Stimulated activated CD8-positive, alpha-beta memory T cell treated with anti-CD3 and anti-CD28 coated beads, Interleukin-15, amount 100 ng/mL, for 4 hours (primary cell): ENCODE measurements at places on chromosomes 12 and 14.
A peak's percentile ranks its signal among the peaks of the same experiment; 100 is the strongest.

DNA sequence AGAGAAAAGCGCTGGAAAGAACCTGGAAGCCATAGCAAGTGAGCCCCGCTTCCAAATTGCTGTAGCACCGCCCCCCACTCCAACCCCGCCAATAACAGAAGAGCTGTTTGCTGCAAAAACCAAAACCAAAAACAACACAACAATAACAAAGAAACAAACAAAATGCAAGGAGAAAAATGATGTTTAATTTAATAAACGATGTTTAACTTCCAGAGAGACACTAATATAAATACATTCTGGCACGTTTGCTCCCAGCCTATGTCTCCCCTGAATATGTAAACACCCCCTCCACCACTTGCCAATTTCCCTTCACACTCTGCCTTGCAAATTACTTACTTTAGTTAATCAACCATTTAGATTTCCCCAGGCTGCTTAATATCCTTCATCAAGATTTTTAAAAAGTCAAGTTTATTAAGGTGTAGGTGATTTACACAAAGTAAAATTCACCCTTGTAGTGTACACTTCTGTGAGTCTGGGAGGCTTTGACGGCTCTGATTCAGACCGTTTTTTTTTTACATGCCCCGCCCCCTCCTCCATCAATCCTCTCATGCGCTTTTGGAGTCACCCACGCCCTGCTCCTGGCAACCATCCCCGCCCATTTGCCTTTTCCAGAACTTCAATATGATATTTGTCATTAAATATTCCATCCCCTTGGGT lies 482 bp upstream of the IFI27L2 start:
- DNase-seq = no peak

- DNase-seq = no peak
Measured at GRCh38 chr12:5094986-5095385, 51.3 kb downstream of the KCNA5 start.

DNA sequence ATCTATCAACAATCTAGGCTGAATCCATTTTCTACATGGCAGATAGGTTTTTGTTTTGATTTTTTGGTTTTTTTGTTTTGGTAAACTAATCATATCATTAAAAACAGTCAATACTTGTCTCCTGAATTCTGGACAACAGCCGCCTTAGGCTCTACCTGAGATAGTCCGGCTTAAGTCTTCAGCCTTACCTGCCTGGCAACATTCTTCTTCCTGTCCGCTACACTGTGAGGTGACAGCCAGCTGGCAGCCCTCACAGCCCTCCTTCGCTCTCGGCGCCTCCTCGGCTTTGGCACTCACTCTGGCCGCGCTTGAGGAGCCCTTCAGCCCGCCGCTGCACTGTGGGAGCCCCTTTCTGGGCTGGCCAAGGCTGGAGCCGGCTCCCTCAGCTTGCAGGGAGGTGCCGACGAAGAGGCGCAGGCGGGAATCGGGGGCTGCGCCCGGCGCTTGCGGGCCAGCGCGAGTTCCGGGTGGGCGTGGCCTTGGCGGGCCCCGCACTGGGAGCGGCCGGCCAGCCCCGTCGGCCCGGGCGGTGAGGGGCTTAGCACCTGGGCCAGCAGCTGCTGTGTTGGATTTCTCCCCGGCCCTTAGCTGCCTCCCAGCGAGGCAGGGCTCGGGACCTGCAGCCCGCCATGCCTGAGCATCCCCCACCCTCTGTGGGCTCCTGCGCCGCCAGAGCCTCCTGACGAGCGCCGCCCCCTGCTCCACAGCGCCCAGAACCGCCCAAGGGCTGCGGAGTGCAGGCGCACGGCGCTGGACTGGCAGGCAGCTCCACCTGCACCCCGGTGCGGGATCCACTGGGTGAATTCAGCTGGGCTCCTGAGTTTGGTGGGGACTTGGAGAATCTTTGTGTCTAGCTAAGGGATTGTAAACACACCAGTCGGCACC lies 49.0 kb downstream of the MDGA2 start:
- no peak for DNase-seq

- no peak for DNase-seq
Measured at GRCh38 chr12:76706761-76707160, 57.2 kb upstream of the ZDHHC17 start.

DNA sequence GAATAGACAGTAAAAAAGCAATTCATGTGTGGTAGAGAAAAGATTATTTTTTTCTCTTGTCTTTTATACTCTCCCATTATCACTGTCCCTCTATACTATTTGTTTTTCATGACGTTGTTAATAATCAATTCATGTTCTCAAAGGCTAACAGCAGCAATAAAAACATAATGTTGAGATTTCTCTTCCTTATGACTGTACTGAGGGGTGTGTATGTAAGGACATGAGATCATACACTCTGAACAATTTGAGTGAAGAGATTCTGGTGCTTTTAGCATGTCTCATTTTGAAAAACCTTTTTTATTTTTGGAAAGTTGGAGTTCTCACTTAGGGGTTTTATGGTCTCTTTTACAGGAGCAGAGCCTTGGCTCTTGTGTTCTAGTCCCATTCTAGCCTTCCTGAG lies 3.8 kb upstream of the TSPAN8 start:
- DNase-seq = no peak

GRCh38 chr14:40697231-40697630 lies 909.4 kb upstream of the LRFN5 start:
- no peak for DNase-seq

DNA sequence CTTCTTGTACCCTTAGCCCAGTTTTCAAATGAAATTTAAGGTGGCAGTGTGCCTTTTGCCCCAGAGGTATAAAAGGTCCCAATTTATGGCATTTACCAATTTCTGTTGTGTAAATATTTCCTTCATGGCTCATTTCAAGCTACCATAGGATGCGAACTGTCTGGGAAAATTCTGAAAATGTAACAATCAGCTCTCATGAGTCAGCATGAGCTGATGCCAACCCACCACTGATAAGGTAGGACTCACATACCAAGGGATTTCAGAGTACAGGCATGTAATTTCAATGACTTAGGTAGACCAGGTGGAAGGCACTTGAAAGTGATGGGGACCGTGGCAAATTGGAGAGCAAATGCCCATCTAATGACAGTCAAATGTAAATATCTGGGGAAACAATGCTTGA lies 169.5 kb downstream of the TTC8 start:
- no peak for DNase-seq

- DNase-seq = no peak
Measured at GRCh38 chr12:57604992-57605810, 577 bp downstream of the DTX3 start.

GRCh38 chr12:129873111-129873832 lies 30.6 kb downstream of the TMEM132D start:
- no peak for DNase-seq

DNA sequence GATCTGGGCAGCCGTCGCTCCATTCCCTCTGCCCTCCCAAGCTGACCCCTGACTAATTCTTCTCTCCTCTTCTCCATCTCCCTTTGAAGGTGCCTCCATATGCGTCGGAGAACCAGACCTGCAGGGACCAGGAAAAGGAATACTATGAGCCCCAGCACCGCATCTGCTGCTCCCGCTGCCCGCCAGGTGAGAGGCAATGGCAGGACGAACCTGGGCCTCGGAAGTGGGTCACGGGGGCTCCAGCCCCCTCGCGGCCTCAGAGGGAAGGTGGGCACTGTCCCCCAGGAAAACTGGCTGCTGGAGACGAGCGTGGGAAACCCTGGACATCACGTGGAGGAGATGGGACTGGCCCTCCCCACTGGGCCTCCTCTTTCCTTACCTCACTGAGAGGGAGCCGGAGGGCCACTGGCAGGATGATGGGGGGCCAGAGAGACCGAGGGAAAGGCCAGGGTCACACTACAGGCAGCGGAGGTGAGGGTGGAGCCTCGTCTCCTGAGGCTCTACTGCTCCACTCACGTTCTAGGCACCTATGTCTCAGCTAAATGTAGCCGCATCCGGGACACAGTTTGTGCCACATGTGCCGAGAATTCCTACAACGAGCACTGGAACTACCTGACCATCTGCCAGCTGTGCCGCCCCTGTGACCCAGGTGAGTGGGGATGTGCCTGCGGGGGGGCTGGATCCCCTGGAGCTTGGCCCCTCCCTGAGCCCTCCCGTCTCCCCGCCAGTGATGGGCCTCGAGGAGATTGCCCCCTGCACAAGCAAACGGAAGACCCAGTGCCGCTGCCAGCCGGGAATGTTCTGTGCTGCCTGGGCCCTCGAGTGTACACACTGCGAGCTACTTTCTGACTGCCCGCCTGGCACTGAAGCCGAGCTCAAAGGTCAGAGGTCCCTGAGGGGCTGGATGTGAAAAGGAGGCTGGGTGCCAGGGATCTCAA lies 806 bp downstream of the LTBR start:
- DNase-seq = no peak

DNA sequence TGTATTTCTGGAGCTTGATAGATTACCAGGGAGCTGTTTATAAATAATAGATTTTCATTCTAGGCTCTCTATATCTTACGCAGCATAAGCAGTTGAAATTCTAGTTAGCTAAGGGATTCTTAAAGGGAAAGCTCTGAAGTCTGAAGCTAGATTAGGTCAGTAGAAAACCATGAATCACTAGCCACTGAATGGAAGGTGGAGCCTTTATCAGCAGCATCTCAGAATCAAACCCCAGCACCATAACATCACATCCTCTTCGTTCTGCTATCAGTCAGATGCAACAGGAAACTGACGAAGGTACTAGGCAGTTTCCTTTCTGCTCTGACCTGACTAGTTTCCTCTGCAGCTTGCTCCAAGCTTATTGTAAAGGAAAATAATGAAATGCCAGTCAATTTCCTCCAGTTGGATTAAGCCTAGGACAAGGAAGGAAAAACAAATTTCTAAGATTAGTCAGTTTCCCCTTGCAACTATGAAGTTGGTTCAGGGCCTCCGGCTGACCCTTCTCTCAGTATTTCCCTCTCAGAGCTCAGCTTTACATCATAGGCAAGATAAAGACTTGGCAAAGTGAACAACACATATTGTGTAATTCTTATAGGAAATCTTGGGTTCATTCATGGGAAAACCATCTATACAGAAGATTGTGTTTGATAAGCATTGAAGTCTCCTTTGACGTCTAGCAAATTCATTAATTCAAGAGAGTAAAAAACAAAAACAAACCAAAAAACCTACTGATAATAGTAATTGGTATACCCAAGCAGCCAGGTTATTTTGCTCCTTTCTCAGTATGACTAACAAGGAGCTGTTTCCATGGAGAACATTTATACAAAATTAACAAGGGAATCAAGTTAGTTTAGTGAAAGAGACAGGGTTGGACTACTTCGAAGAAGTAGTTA lies 43.4 kb upstream of the CFAP54 start:
- no peak for DNase-seq

- DNase-seq = no peak
Measured at GRCh38 chr12:25767606-25768005, 190.9 kb upstream of the RASSF8 start.

- DNase-seq = no peak
Measured at GRCh38 chr14:75979071-75979571, 2.7 kb downstream of the TGFB3 start.

DNA sequence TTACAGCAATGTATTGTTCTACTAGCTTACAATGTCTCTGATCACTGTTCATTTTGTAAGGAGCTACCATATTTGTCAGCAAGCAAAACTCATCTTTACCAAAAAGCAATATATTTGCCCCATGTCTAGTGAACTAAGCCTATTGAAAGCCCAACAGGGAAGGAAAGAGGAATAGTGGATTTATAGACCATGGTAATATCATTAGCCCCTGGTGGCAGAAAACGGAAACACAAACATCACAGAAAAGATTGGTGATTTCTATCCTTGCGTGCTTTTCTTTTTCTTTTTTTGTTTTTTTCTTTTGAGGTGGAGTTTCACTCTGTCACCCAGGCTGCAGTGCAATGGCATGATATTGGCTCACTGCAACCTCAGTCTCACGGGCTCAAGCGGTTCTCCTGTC lies 1562.4 kb upstream of the TMEM132C start:
- DNase-seq = no peak

GRCh38 chr14:21711360-21711961 lies 37.8 kb upstream of the OR4E1 start:
- no peak for DNase-seq

- DNase-seq = no peak
Measured at GRCh38 chr14:32254952-32255679, 52.0 kb upstream of the RNU6-8 start.

GRCh38 chr12:93094988-93095737 lies 166.1 kb upstream of the EEA1 start:
- no peak for DNase-seq

DNA sequence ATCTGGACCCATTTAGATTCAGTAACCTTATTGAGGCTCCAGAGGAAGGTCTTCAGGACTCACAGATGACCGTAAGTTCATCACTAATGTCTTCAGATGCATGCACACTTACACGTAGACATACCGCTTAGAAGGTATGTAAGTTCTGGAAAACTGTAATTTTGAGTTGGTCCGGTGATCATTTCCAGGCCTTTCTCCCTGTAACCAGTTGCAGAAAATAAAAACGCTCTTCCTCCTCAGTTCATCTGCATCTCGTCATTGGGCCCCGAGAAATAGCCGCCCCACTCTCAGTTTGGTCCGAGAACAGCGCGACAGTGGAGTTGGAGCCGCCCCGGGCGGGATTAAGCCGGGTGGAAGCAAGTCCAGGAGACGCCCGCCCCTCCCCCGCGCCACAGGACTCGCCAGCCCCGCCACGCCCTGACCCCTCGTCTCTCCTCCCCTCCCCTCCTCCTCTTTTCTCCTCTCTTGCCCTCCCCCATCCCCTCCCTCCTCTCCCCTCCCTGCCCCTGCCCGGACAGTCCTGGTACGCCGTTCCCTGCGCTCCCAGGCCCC lies 83.7 kb downstream of the TNFAIP2 start:
- no peak for DNase-seq

DNA sequence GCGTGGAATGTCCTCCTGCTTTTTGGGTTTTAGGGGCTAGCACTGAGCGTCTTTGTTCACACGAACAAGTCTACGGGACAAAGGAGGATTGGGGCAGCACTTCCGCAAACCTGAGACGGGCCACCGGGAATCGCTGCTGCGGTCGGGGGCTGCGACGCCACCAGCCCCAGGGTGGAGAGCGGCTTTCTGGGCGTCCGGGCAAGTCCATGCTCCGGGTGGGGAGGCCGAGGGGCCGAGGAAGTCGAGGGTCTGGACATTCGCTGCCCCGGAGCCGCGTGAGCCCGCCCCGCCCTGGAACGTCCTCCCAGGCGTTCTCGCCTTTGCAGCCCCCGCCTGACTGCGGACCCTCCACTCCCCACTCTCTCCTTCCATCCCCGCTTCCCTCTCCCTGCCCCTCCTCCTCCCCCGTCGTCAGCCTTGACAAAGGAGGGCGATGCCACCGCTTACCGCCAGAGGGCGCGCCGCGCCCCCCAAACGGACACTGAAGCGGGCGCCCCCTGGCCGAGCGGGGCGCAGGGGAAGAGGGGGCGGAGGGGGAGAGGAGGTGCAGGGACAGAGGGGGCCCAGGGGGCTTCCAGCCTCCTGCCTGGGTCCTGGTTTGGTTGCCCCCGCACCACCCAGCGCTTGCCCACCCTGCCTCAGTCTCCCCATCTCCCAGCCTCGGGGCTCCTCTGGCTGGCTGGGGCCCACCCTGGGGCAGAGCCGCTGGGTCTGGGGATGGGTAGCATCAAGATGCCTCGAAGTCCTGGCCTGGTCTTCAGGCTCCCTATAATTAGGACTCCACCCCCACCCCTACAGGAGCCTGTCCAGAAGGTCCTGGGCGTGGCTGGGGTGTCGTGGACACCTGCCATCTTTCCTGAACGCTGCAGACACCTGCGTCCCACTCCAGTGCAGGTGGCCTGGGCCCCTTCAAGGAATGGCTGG lies 39.1 kb upstream of the INF2 start:
- DNase-seq = peak; percentile 37
